ENCODE measurements at places on chromosomes 2 and 18.

DNA sequence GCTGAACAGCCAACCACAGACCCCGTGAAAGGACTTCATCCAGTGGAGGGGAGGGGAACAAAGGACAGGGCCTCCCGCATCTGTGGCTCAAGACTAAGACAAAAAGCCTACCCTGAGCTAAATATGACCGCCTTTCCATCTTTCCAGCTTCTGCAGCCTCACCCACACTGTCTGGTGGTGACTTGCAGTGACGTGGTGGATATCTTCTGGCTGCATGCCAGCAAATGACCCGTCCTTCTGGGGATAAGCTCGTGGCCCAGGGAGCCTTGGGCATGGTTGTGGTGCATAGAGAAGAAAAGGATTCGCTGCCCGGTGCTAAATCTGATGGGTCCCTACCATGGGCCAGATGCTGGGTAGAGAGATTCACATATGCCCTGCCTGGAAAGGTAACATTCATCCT lies 8.7 kb upstream of the NGEF start:
- peak; percentile 48 for DNase-seq

- DNase-seq = no peak
Observed at GRCh38 chr2:63926815-63927214, 85.1 kb downstream of the UGP2 start.

DNA sequence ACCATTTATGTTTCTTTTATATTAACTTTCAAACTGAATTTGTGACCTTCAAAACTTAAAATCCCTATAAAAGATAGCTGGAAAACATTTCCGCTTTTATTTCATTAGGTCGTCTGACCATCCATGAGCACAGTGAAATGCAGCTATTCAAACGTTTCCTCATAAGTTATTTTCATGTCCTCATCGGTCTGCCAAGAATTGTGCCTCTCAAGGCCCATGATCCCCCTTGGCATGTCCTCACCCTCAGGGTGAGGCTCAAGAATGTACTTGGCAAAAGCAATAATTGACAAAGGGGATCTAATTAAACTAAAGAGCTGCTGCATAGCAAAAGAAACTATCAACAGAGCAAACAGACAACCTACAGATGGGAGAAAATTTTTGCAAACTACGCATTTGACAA lies 12.4 kb downstream of the SLC66A2 start:
- DNase-seq = no peak

- DNase-seq = no peak
Observed at GRCh38 chr18:77084688-77085035, 47.9 kb downstream of the MBP start.

DNA sequence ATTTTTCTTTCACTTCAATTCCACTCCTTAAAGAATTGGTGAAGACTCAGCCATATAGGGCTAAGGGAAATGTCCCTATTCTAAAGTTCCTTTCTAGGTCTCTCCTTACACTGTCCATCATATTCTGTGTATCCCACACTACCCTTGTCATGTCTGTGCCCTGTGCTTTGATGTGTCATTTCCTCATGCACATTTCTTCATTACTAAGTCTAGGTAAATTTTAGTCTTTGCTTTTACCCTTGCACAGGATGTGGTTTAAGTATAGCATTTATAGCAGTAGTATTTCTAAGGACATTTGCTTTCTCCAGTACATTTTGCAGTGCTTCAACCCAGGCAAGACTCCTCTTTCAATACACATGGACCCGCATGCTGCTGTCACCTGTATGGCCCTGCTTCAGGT lies 221.5 kb upstream of the ACVR2A start:
- DNase-seq = no peak

GRCh38 chr2:174038462-174038861 lies 73.3 kb upstream of the SP3 start:
- DNase-seq = no peak

GRCh38 chr18:71027531-71027930 lies 738.7 kb downstream of the SOCS6 start:
- no peak for DNase-seq

- no peak for DNase-seq
Observed at GRCh38 chr2:141889788-141890187, 241.0 kb downstream of the LRP1B start.
